ENCODE measurements at places on chromosomes 4 and X. TPM values are rescaled to one million over a fixed set of nuclear protein-coding genes. Genes with fewer than 3 reads are reported as not detected.

Gene DSPP
- total RNA-seq, result not detected

Gene EFHC2
- total RNA-seq, result 1.2 TPM

Gene ITM2A
- 0.93 TPM for total RNA-seq

DNA sequence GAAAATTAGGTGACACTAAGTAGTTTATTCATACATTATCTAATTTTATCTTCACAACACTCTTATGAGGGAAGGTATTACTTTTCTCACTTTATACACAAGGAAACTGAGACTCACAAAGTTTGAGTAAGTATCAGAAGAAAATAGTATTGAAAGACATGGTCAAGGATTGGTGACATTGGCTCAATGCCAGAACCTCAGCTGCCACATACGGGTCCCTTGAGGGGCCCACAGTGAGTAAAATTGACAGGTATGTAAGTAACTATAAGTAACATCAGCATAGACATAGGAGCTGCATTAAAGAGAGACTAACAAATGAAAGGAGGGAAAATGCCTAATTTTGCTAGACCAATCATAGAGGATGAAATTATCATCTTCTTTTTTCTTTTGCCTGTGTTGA is 134.1 kb downstream of the COX18 start:
- no peak for DNase-seq

DNA sequence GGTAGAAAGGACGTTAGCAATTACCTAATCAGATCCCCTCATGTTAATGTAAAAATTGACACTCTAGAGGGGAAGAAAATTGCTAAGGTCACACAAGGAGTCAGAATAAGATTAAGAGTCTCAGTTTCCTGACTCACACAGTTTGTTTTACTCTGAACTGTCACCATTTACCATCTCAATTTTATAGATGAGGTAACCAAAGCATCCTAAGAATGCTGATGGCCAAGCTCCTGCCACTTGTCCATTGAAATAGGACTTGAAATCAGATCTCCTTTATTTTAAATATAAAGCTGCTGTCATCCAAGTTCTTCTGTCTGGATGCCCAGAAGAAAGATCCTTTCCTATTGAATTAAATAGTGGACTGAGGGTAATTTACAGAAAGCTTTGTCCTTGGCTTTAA is 114.8 kb upstream of the VAMP7 start:
- DNase-seq, result no peak

- DNase-seq, result no peak
Measured at GRCh38 chrX:39012621-39013111, 211.4 kb downstream of the MID1IP1 start.

- no peak for DNase-seq
Measured at GRCh38 chr4:128946916-128947315, 137.4 kb downstream of the JADE1 start.

DNA sequence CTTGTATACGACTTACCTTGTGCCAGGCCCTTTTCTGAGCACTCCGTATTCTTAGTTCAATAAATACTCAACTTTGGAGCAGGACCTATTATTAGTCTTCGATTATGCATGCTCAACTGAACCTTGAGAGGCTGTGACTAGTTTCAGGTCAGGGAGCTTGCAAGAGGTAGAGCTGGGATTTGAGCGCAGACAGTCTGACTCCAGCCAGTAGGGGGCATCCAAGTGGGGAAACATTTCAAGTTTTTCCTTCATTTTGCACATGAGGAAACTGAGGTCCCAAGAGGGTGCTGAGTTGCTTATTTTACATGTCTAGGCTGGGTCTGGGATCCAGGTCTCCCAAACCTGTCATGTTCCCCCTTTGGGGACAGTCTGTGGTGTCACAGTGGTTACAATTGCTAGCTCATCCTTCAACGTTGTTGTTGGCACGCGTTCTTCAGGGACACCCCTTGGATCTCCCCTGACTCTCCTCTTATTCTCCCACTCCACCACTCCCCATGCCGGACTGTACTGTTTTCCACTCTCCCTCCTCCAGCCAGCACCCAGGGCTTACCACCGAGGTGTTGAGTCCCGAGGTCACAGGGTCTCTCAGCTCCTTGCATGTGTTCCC is 6.7 kb upstream of the PRICKLE3 start:
- peak; percentile 25 for DNase-seq

GRCh38 chr4:174672276-174672675 is 150.0 kb upstream of the HPGD start:
- no peak for DNase-seq

DNA sequence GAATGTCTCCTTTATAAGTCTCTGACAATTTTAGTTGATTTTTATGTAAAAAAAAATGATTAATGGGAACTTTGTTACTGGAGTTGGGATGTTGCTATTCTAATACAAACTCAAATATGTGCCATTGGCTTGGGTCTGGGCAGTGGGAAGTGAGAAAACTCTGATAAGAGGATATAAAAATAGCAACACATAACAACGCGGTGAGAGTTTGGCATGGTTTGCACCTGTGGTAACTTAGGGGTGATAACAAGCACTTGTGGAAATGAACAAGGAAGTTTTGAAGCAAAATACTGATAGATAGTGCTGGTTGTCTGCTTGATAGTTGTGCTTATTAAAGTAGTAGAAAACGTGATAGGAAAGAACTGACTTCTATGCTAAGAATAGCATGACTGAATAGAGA is 743.3 kb upstream of the AGA start:
- no peak for DNase-seq

DNA sequence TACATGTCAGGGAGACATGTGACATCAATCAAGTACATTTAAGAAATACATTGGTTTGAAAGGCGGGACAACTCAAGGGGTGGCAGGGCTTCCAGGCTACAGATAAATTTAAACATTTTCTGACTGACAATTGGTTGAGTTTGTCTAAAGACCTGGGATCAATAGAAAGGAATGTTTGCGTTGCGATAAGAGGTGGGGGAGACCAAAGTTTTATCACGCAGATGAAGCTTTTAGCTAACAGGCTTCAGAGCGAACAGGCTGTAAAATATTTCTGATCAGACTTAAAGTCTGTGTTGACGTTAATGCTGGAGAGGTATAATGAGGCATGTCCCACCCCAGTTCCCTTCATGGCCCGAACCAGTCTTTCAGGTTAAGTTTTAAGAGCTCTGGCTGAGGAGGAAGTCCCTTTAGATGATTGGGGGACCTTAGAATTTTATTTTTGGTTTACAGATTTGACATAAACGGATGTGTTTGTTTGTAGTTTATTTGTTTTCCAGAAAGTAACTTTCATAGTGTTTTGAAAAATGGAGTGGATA is 346.7 kb upstream of the RASGEF1B start:
- DNase-seq, result no peak

Gene TCEAL6
- total RNA-seq, result not detected

DNA sequence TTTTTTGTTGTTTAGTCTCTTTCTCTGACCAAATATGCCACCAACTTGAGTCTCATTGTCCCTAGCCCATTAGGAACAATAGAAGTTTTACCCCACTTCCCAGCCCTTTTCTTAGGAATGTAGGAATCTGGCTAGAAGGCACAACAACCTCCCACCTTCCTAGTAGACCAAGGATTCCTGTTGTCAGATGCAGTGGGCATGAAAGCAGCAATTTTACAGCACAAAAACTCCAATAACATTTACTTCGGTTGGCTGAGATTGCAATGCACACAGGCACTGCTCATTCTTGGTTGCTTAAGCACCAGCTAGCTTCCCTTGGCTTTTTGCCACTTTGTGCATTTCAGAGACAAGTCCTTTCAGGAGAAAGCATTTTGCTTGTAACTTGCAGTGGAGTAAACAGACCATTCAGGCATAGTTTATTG is 312.8 kb downstream of the TENM3 start:
- DNase-seq, result no peak

Gene NCAPG
- 79.6 TPM for total RNA-seq

Measured in neural crest cell (in vitro differentiated cells).